ENCODE measurements at places on chromosomes 5 and 9.

- DNase-seq: no peak
These were observed 21.1 kb downstream of the BASP1 start for GRCh38 chr5:17238521-17239041.

DNA sequence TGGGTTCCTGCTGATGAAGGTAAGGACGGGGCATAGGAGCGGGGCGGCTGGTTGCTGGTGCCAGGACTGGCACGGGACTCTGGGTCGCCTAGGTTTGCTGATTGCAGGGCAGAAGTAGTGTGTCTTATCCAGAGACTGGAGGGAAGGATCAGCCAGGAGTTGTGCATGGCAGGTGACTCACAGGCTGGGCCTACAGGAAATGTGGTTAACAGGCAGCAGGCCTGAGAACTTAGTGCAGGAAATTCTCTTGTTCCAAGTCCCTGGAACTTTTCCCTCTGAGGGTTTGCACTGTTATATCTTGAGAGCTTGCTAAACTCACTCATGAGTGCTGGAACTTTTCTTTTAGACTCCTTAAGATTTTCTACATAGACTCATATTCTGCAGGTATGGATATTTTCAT is 95.1 kb downstream of the ANXA2R start:
- DNase-seq: no peak

- no peak for DNase-seq
These were observed 257.2 kb downstream of the KCTD16 start for GRCh38 chr5:144427866-144428265.

- no peak for DNase-seq
These were observed 16.7 kb upstream of the MTMR12 start for GRCh38 chr5:32329395-32329834.

DNA sequence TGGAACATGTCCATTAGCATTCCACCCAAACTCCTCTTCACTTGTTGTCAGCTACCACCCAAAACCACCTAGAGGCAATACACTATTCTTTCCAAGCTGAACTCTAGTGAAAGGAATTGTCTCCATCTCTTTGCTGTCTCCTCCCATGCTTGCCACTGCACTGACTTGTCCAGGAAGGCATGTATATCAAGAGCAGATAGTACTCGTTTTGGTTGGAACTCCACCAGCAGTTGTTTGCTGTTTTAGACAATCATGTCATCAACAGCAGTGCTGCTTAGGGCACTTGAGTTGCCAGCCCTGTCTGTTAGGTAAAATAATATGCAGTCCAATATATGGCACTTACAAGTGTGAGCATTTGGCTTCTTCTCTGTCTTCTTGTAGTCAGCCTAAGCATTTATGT is 80.0 kb upstream of the SAP30L start:
- DNase-seq: no peak

DNA sequence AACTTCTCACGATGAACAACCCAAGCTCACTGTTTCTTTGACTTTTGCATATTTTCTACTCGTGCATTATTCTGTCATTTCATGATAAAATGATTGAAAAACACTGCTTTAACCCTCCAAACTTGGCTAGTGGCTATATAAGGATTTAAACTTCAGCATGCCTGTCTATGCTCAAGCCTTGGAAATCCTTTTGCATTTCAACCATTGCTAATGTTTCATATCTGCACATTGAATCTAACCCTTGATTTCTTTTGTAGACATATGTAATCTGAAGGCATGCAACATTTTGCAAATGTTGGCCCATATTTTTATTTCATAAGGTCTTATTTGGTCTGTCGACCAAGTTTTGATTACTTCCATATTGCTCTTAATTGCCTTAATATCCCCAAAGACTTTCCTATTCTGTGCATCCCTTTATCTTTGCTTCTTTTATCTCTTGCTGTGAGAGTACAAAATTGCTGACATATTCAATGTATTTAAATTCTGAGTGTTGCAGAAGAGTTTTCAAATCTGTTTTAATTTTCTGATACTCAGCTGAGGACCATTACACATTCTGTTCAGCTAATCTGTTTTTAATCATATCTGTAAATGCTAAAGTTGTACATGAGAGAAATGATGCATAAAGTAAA is 403.7 kb upstream of the ZNF608 start:
- DNase-seq: no peak

- no peak for DNase-seq
These were observed 508.8 kb downstream of the PSAT1 start for GRCh38 chr9:78805771-78806170.

- DNase-seq: no peak
These were observed 89.4 kb downstream of the MACROH2A1 start for GRCh38 chr5:135309391-135310327.

DNA sequence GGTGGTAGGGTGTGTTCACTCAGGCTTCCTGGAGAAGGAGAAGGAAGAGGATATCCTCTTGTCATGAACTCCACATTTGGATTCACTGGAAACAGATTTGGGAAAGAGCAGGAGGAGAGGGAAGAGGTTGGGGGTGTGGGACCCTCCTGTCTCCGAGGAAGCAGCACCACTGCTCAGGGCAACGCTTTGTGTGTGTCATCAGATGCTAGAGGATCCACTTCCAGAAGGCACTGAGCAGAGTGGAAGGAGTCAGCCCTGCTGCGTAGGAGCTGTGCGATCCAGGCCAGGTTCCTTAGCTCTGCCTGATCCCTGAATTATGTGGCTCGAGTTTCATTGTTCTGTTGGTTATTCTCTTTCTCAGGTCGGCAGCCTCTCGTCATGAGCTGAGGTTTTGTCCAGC is 37.3 kb upstream of the TJP2 start:
- no peak for DNase-seq

DNA sequence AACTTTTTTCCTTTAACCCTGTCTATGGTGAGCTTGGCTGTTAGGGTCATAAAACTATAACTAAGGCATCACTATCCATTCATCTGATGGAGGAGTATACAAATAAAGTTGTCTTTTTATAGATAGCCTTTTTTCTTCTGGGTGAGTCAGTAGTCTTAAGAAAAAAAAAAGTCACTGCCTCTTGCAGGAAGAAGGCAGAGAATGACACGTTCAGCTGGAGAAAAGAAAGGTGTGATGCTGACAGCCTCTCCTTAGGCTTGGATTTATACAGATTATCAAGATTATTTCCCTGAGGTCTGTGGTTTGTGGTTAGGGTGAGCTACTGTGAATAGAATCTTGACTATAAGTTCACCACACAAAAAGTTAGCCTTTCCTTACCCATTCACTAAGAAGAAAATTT is 23.0 kb downstream of the EPB41L4B start:
- DNase-seq: no peak

DNA sequence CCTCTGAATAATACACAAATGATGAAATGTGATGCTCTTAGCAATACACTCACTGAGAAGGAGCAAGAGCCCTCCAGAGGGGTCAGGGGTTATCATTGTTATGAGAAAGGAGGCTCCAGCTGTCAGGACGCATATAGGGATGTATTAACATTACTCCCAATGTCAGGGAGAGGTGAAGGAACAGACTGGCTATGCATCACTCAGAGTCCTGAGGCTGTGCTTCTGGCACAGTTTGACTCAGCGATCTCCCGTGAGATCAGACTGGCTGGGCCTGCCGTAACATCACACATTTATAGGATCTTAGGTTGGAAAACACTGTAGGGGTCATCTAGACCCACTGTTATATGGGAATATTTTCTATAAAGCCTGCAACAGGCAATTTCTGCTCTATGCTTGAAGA is 226.5 kb upstream of the GLRA1 start:
- no peak for DNase-seq

- DNase-seq: no peak
These were observed 45.7 kb upstream of the ADRB2 start for GRCh38 chr5:148780711-148781110.

GRCh38 chr5:39558541-39558940 is 133.8 kb upstream of the DAB2 start:
- DNase-seq: no peak

DNA sequence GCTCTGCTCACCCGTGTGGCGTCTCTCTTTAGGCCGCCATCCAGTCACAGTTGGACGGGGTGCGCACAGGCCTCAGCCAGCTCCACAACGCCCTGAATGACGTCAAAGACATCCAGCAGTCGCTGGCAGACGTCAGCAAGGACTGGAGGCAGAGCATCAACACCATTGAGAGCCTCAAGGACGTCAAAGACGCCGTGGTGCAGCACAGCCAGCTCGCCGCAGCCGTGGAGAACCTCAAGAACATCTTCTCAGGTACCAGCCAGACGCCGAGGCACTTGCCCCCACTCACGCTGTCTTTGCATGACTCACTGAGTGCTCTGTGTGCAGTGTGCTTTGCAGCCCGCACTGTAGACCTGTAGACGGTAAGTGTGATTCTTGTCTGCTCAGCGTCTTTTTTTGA is 4.5 kb downstream of the EXOC3 start:
- no peak for DNase-seq

DNA sequence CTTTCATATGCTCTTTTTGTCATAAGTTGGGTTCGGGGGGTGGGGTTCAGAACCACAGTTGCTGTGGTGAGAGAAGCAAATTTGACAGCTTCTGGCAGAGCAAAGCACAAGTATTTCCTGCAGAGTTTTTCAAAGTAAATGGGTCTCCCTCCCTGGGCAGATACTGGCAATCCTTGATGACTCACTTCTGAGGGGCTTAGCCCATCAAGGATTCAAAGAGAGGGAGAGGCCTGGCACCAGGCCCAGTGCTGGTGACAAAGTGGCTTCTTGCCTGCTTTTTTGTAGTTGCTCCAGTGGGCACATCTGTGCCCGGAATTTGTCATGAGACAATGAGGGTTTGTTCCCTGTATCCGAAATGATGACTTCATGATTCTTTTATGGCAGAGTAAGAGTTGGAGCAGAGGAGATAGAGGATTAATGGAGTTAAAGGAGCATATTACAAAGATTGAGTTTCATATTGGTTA is 46.6 kb upstream of the TNC start:
- DNase-seq: no peak

DNA sequence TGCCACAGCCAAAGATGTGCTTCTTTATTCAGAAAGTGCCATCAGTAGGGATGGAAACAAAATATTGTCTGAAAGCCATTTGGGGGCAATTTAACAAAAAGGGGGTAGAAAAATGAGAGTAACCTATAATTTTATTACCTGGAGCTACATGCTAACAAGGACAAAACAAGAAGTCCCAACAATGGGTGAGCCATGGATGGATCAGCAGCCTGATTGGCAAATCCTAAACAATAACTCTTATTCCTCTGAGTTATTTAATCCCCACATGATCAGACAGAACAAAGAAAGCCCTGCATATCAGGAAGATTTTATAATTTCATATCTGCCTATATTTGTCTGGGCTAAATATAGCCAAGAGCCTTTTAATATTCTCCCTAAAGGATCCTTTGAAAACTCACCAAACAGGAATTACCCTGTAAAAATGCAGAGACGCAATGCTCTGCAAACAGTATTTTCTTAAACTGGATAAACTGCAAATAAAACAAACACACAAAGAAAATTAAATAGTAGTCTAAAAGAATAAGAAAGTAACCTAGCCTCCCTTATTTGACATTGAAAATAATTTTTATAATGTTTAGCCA is 483.4 kb downstream of the ZNF608 start:
- DNase-seq: no peak

DNA sequence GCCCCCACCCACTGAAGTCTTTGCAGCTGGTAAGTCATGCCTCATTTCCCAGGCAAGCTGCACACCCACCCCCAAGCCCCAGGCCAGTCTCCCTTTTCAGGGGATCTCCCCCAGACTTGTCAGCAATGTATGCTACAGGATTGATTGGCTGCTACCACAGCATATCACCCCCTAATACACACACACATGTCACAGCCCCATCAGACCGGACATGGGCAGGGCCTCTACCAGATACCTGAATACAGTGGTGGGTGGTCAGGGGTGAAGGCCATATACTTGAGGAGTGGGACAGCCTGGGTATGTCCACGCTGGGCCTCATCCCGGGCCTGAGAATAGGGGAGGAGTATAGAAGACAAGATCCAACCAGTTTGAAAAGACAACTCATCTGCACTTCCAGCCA is 63.4 kb upstream of the ARAP3 start:
- DNase-seq: no peak

DNA sequence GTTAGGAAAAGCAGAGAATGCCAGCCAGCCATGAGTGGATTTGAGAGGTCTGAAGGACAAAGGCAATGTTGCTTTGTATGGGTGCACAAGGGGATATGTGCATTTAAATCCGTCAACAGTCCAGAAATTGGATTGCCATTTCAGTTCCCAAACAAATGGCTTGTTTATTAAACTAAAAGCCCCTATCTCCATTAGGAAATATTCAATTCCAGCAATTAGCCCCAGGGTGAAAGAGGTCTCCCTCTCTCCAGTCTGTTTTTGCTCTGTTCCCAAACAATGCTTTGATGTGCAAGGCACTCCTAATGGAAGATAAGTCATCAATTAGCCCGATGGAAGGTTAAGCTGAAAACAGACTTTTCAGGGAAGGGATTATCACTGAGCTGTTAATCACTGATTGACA is 101.3 kb downstream of the C9orf152 start:
- DNase-seq: no peak

DNA sequence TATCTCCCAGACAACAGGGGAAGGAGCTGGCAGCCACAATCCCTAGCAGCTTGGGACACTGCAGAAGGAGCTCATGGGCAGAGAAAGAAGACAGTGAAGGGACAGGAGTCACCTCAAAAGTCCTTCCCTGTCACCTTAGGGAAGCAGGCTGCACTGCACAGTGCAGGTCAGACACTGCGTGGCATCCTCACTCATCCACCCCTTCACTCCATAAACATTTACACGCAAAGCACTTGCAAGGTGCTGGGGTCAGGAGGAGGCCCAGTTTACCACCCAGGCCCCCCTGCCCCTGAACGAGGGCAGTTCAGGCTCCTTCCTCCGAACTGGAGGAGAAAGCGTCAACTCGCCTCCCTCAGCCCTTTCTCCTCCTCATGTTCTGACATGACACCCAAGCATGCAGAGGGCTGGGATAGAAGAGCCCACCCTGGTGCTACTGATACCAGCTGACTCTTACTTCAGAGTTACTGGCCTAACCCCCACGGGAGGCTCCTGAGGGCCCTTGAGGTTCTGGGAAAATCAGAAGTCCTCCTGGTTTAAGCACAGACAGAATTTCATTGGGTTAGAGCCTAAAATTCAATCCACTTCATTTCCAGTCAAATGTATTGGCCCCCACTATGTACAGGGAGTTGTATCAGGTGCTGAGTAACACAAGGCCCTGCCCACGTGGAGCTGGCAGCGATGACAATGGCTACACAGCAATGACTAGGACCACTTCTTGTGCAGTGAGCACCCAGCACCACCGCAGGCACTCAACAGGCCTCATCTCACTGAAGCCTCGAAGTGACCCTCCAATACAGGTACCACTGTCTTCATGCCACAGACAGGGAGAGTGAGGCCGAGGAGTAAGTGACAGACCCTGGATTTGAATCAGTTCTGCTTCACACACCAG is 70.4 kb downstream of the RAPGEF1 start:
- no peak for DNase-seq

- no peak for DNase-seq
These were observed 97.4 kb upstream of the TRIM32 start for GRCh38 chr9:116589392-116590354.
